ENCODE measurements at places on chromosomes 3 and 15.
A peak's percentile ranks its signal among the peaks of the same experiment; 100 is the strongest.

DNA sequence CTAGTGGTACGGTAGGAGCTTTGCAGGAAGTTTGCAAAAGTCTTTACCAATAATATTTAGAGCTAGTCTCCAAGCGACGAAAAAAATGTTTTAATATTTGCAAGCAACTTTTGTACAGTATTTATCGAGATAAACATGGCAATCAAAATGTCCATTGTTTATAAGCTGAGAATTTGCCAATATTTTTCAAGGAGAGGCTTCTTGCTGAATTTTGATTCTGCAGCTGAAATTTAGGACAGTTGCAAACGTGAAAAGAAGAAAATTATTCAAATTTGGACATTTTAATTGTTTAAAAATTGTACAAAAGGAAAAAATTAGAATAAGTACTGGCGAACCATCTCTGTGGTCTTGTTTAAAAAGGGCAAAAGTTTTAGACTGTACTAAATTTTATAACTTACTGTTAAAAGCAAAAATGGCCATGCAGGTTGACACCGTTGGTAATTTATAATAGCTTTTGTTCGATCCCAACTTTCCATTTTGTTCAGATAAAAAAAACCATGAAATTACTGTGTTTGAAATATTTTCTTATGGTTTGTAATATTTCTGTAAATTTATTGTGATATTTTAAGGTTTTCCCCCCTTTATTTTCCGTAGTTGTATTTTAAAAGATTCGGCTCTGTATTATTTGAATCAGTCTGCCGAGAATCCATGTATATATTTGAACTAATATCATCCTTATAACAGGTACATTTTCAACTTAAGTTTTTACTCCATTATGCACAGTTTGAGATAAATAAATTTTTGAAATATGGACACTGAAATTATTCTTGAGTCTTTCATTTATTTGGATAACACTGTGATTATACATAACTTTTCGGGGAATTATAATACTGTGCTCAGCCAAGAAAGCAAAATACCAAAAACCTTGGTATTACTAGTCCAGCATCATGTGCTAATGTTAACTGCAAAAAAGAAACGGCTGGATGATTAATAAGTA is 2.2 kb downstream of the SOX2 start:
- DNase-seq = no peak

GRCh38 chr15:50676799-50677483 is 9.7 kb downstream of the TRPM7 start:
- DNase-seq = no peak

- no peak for DNase-seq
These were observed 7.0 kb upstream of the VIPR1 start for GRCh38 chr3:42495393-42495792.

GRCh38 chr15:56724232-56724631 is 9.1 kb downstream of the ZNF280D start:
- no peak for DNase-seq

GRCh38 chr3:123728014-123728413 is 143.2 kb upstream of the HACD2 start:
- DNase-seq = no peak

- DNase-seq = no peak
These were observed 26.8 kb upstream of the PCOLCE2 start for GRCh38 chr3:142915636-142916035.

DNA sequence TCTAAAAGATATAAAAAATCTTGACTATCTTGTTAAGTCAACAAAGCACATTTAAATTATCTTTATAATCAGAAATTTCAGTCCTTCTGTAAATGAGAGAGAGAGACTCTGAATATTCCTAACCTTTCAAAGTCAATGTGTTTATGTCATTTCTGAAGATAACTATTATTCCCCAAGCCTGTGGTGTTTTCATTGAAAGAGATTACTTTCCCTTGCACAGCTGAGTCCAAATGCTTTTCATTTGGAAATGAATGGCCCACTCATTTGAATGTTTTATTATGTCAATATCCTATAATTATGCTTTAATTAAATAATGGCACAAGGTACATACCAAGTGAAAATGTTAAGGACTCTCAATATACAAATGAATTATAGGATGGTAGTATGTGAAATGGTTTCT is 680.0 kb upstream of the DPPA4 start:
- no peak for DNase-seq

- DNase-seq = peak; percentile 52
These were observed 137.5 kb downstream of the LRRK1 start for GRCh38 chr15:101056366-101057334.

GRCh38 chr15:65535192-65535591 is 4.9 kb downstream of the HACD3 start:
- DNase-seq = no peak

- no peak for DNase-seq
These were observed 18.0 kb downstream of the RMDN3 start for GRCh38 chr15:40737048-40737447.

- peak; percentile 77 for DNase-seq
These were observed 53.8 kb downstream of the MGLL start for GRCh38 chr3:127768346-127769008.

GRCh38 chr15:96243701-96244100 is 86.8 kb upstream of the NR2F2 start:
- DNase-seq = no peak

- DNase-seq = no peak
These were observed 169.1 kb upstream of the ZPLD1 start for GRCh38 chr3:102265720-102266119.

- no peak for DNase-seq
These were observed 57.5 kb downstream of the NEO1 start for GRCh38 chr15:73109765-73110164.

GRCh38 chr3:135487261-135487660 is 478.3 kb upstream of the PPP2R3A start:
- no peak for DNase-seq

DNA sequence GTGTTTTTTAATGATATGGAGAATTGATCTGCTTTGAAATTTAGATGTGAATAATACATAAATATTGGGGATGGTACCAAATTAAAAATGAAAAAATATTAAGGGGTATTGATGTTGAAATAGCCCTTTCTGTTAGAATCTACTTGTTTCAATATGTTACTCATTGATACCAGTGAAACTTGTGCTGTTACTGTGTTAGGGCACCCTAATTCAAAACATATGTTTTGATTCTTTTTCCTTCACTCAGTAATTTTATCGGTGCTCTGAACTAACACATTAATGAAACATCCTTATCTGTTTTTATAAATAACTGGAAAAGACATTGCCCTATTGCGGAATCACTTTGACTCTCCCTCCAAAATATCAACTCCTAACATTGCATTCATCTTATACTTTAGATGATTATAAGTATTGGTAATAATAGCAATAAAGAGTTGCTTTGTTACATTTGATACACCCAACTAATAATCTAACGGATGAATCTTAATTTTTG is 52.0 kb upstream of the CCNB2 start:
- no peak for DNase-seq

DNA sequence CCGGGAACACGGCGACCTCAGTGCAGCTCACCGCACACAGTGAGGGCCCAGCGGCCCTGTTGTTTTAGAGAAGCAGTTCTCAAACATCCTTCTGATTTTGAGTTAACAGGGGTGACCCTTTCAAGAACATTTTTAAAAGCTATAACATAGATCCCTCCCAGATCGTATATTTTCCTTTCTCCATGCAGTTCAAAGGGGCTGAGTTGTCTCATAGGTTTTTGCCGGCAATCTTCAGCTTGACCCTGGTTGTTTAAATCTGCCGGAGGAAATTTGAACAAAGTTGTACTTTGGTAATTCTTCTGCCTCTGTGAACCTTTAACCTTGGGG is 14.3 kb downstream of the EEFSEC start:
- no peak for DNase-seq

DNA sequence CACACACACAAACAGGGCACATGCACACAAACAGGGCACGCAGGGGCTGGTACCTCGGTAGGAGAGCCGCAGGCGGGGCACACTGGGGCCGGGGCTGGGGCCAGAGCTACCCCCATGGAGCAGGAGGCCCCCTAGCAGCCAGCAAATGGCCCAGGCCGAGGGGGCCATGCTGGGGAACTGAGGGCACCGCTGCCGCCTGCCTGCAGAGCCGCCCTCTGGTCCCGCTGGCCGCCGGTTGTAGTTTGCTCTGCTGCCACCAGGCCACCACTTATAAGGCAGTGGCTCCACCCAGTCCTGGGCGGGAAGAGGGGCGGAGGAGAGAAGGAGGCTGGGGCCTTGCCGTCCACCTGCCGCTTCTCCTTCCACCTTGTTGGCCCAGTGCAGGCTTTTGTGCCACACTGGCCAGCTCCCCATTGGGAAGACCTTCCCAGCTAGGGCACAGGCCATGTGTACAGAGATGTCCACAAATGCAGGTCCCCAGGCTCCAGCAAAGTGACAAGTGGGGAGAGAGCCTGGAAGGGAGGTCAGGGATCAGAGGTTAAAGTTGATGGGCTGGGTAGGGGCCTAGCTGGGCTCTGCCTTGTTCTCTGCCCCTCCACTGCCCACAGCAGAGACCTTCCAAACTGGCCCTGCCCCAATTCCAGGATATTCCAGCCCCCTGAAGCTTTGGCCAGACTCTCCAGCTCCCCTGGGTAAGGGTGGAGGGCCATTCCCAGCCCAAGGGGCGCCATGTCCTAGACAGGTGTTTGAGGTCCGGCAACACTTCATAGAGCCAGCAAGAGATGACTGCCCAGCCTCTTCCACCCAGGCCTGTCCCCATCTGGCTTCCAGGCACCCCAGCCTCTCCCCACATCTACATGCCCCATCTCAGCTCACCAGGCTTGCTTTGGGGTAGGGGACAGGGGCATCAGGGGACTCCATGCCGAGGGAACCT is at the start of gene SEMA3G:
Gene SEMA3G, minus strand, starts transcription at position 244 of the 934 bp plus-strand sequence. Its CDS starts 76 bp downstream, at position 168.
- DNase-seq = no peak

- DNase-seq = no peak
These were observed 622 bp upstream of the PLSCR1 start for GRCh38 chr3:146544929-146545528.

DNA sequence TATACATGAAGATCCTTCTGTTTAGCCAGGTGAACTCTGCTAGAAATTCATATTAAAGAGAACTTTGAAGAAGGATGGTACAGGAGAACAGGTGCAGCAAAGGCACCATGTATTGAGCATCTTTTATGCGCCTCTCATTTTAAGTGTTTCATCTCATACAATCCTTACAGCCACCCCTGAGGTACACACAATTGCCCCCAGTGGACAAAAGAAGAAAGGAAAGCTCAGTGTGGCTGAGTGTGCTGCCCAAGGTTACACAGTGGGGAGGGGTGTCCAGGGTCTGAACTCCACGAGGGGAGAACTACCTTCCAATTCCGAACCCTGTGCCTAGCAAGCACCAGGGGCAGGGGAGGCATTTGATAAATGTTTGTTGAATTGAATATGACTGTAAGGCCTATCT is 98.6 kb downstream of the MECOM start:
- no peak for DNase-seq

GRCh38 chr3:125058959-125059358 is 3.2 kb upstream of the HEG1 start:
- DNase-seq = no peak

GRCh38 chr3:72974956-72975355 is 21.7 kb upstream of the PPP4R2 start:
- no peak for DNase-seq

DNA sequence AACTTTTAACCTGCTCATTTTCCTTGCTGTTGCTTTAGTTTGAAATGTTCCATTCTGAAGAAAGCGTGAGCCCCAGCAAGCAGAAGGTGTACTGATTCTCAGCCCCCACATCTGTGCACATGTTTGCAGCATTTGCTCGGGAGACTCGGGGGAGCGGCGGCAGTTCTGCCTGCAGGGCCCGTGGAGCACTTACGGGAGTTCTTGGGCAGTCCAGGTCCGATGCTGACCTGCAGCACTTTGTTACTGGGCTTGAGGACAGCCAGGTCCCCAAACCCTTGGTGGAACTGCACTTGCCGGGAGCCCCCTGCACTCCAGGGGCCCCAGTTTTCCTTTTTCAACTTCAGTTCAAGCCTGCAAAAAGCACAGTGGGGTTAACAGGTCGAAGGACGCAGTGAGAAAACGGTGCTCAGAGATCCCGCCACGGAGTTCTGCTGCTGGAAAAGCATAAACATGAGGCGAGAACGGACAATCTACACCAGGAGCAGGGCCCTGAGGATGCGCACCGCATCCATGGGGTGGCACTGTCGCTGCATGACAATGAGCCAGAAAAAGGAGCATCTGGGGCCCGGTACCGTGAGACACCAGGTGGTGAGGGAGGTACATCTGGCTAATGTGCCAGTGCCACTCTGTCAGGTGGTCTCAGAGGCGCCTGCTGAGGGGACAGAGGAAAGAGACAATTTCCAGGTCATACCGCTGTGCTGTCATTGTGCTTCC is 45.6 kb upstream of the LDHAL6B start:
- no peak for DNase-seq

DNA sequence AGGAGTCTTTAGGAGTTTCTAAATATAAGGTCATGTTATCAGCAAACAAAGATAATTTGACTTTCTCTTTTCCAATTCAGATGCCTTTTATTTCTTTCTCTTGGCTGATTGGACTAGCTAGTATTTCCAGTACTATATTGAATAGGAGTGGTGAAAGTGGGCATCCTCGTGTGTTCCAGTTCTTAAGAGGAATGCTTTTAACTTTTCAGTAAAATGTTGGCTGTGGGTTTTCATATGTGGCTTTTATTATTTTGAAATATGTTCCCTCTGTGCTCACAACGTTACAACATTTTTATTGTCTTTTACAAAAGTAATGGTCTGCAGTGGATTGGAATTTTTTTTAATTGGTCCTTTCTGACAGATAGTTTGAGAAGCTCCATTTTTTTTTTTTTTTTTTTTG is 8.2 kb upstream of the ZNF280D start:
- no peak for DNase-seq

DNA sequence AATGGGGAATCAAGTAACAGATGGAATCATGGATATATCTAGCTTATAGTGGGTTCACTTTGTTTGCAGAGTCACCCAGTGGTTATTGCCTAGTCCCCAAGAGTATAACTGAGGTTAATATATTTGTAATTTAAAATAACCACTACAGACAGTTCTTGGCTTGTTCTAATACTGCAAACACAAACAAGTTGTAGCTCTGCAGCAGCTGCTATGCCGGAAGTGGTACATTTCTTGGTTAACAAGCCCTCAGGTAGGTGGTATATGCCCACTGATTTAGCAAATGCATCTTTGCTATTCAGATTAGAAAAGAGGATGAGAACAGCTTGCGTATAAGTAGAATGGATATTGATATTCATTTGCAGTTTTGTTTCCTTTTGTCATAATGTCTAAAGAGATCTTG is 984.2 kb downstream of the SQOR start:
- no peak for DNase-seq

DNA sequence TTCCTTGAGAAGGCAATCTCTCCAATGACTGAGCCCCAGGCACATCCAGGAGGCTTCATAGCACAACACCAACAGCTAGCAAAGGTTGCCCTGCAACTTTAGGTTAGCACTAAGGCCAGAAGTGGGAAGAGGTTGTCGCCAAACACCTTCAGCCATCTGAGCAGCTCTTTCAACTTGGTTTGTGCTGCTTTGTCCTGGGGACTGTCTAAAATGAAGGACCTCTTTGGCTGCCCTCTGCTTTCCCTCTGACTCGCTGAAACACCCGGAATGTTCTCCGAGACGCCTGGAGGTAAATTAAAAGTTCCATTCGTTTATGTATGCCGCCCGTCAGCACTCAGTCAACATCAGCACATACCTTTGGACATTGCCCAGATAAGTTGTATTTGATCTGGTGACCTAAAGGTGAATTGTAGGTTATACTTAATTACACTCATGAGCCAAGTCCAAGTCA is 121.2 kb upstream of the NR2F2 start:
- no peak for DNase-seq

Data from right atrium auricular region (tissue), 2 donors.